ENCODE measurements at places on chromosomes 2 and 18. TPM values are rescaled to one million over a fixed set of nuclear protein-coding genes. Genes with fewer than 3 reads are reported as not detected.
A peak's percentile ranks its signal among the peaks of the same experiment; 100 is the strongest.

- peak; percentile 25 for DNase-seq
- no peaks in the 10 kb centered on the region for H3K4me1 ChIP-seq
- no peak within 1 kb of the TSS for H3K27ac ChIP-seq
- H3K36me3 ChIP-seq: no peaks in the 10 kb centered on the region
- no peak within 1 kb of the TSS for H3K4me3 ChIP-seq
Observed at GRCh38 chr2:124025171-124025580, at the start of gene CNTNAP5. TSS of gene CNTNAP5 (plus strand) at chr2:124025287. CDS start at chr2:124025651, 364 bp downstream.

The LRPPRC gene
- 79.7 TPM for total RNA-seq

The B3GNT2 gene
- total RNA-seq: 16.2 TPM

GRCh38 chr18:46622999-46623398 is 34.0 kb downstream of the LOXHD1 start:
- no peak for DNase-seq
- no peak overlapping the region for H3K27ac ChIP-seq
- no peaks in the 10 kb centered on the region for H3K36me3 ChIP-seq
- H3K27me3 ChIP-seq: peaks cover 6% of the 10 kb centered on the region

The IL37 gene
- total RNA-seq: not detected

The TLX2 gene
- total RNA-seq: not detected

DNA sequence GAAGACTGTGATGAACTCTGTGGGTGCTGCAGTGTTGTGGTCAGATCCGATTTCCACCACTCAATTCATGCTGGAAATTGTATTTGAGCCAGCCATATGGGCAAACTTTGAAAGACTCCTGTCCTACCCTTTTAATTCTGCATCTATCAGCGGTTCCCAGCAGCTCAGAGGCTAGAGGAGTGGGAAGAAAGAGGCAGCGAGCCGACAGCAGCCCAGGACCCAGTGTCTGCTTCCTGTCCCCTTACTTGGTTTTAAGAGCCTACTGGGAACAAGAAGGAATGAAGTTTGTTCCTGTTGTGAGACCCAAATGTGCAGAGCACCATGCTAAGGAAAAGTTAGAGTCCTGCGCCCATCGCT is 72.7 kb upstream of the FOSL2 start:
- no peaks in the 10 kb centered on the region for H3K27me3 ChIP-seq
- H3K4me1 ChIP-seq: no peaks in the 10 kb centered on the region
- no peak overlapping the region for H3K27ac ChIP-seq

- no peak overlapping the region for H3K4me3 ChIP-seq
- H3K4me1 ChIP-seq: no peaks in the 10 kb centered on the region
- no peaks in the 10 kb centered on the region for H3K27me3 ChIP-seq
- no peak for DNase-seq
- no peak overlapping the region for H3K27ac ChIP-seq
Observed at GRCh38 chr2:215929602-215930335, 83.6 kb downstream of the MREG start.

- H3K4me1 ChIP-seq: no peaks in the 10 kb centered on the region
- DNase-seq: no peak
- H3K36me3 ChIP-seq: no peaks in the 10 kb centered on the region
- H3K27ac ChIP-seq: no peak overlapping the region
Observed at GRCh38 chr2:101364878-101365277, 22.4 kb downstream of the CREG2 start.

DNA sequence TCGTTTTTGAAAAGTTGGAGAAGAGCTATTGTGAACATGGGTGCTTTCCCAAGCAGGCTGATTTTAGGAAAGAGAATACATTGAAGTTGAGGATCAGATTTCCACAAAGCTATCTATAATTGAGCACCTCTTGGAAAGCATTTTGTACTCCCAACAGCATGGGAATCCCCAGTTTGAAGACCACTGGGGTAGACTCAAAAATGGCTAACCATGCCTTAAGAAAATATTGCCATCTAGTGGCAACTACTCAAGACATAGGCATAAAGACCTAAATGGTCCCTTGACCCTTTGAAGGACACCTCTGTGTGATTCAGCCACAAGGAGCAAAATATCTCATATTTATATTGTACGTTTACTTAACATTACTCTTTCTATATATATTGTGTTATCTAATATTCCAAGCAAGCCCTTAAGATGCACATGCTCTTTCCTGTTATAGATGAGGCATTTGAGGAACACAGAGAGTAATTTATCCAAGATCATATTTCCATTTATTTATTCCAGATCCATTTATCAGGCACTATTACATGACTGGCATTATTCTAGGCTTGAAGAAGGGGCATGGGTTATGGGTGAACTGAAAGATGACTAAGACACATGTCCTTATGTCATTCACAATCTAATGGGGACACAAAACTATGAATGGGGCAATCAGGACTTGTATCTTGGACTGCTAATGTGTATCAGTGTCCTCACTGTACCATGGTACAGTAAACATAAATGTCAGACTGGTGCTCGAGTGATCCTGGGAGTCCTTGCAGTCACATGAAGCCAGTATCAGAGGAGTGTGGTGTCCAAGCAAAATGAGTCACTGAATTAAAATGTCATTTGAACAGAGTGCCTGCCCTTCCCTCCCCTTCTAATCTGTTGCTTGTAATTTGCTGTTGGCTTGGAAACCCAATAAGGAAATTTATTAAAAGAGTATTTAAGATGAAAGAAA is 121.0 kb upstream of the XPO1 start:
- H3K27ac ChIP-seq: peak overlapping the region; percentile 87
- DNase-seq: peak; percentile 42
- no peaks in the 10 kb centered on the region for H3K27me3 ChIP-seq
- H3K4me3 ChIP-seq: no peak overlapping the region
- peaks cover 17% of the 10 kb centered on the region for H3K4me1 ChIP-seq
- H3K36me3 ChIP-seq: no peaks in the 10 kb centered on the region

- H3K36me3 ChIP-seq: no peaks in the 10 kb centered on the region
- H3K4me3 ChIP-seq: no peak overlapping the region
- no peaks in the 10 kb centered on the region for H3K27me3 ChIP-seq
- peaks cover 32% of the 10 kb centered on the region for H3K4me1 ChIP-seq
- no peak for DNase-seq
Observed at GRCh38 chr2:9753276-9753600, 90.0 kb upstream of the TAF1B start.

- no peak for DNase-seq
- no peak overlapping the region for H3K4me3 ChIP-seq
- no peaks in the 10 kb centered on the region for H3K36me3 ChIP-seq
- H3K27ac ChIP-seq: no peak overlapping the region
Observed at GRCh38 chr2:239940861-239941570, 84.1 kb downstream of the NDUFA10 start.

DNA sequence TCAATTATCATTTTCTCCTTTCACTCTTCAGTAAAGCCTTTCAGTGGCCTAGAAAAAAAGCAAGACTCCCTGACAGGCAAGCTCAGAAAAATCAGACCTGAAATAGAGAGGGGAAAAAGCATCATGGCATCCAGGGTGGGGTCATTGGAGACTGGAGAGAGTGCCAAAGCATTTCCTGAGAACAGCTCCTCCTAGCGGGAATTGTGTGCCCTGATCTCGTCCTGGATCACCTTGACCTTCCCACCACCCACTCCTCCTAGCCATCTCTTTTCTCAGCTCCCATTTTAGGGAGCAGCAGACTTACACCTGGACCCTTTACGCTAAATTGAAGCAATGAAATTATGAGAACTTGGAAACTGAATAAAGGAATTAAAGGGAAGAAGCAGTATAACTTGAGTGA is 176.6 kb downstream of the VWC2L start:
- H3K36me3 ChIP-seq: no peaks in the 10 kb centered on the region
- no peaks in the 10 kb centered on the region for H3K4me1 ChIP-seq
- H3K4me3 ChIP-seq: no peak overlapping the region
- H3K27me3 ChIP-seq: no peaks in the 10 kb centered on the region
- H3K27ac ChIP-seq: no peak overlapping the region

All from heart left ventricle (tissue), 16 donors.